Inflammatory macrophage (primary cell): ENCODE measurements at places on chromosomes 7 and 10.

DNA sequence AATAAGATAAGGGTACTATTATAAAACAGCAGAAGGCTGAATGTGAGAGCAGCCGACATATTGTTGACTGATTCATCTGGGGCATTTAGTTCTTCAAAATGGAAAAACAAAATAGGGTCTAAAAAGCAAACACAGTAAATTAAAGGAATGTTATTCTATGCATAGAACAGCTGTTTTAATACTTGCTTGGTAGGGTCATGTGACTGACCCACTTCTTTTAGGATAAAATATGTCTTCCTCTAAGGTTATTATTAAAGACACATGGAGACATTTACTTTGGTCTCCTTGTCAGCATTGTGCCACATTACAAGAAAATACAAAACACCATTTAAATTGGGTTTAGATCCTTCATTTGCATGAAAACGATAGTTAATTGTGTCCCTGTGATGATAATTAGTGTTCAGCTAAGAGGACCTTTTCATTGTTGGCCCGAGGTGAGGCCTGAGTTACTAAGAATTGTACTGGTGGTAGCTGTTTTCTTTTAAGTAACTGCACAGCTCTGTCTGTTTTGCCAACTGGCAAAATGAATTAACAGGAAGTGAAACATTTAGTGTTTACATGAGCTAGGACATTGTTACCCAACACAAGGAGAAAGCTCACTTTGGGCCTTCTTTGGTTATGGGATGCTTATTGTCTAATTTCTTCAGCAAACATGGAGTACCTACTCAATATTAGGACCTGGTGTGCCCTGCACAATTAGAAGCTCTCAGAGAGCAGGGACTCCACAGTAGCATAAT lies 764.4 kb downstream of the LRMDA start:
- peak; percentile 25 for DNase-seq

DNA sequence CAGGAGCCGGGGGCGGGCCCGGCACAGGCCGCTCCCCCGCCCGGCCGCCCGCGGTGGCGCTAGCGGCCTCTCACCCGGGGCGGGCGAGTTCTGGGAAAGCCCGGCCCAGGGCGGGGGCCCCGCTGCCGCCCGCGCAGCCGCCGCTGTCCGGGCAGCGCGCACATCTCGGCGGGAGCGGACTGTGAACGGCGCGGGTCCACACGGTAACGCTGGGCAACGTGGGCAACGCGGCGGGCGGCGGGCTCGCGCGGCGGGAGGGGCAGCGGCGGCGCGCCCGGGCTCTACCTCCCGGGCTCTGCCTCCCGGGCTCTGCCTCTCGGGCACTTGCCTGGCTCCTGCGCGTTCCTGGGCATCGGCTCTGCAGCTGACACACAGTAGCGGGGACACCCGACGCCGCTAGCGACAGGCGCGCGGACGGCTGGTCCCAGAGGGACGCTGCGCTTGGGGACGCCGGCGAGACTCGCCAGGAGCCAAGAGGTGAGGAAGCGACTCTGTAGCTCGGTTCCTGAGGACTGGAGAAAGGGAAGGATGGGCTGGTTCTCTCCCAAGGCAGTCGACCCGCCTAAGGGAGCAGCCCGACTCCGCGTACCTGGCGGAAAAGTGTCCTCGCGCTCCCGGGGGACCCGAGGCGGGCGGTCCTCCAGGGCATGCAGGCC lies at the start of gene PLCE1:
PLCE1 (plus strand) TSS at position 150 of the 656 bp plus-strand sequence. CDS start 37,116 bp downstream, outside the sequence.
- no peak for DNase-seq

DNA sequence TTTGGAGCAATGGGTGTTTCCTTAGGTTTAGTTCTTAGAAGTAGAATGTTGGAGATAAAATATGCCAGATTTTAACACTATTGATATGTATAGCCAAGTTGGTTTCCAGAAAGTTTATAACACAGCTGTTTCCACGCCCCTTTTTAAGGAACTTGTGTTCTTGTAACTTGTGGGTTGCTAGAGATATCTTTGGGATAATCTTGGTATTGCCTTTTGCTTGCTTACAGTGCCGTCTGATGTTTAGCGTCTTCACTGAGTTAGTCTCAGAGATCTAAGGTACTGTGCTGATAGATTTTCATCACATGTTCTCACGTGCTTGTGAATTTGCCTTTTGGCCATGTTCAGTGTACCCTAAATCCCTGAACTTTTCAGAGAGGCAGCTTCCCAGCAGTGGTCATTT lies 12.4 kb downstream of the TMEM248 start:
- no peak for DNase-seq

- DNase-seq = no peak
Observed at GRCh38 chr10:73449113-73449512, 15.8 kb upstream of the MSS51 start.

- DNase-seq = peak; percentile 39
Observed at GRCh38 chr10:110170142-110170971, 37.0 kb upstream of the MXI1 start.

- no peak for DNase-seq
Observed at GRCh38 chr10:79387974-79388850, 40.9 kb downstream of the PPIF start.

- no peak for DNase-seq
Observed at GRCh38 chr10:91215384-91215783, 5.1 kb upstream of the PCGF5 start.

DNA sequence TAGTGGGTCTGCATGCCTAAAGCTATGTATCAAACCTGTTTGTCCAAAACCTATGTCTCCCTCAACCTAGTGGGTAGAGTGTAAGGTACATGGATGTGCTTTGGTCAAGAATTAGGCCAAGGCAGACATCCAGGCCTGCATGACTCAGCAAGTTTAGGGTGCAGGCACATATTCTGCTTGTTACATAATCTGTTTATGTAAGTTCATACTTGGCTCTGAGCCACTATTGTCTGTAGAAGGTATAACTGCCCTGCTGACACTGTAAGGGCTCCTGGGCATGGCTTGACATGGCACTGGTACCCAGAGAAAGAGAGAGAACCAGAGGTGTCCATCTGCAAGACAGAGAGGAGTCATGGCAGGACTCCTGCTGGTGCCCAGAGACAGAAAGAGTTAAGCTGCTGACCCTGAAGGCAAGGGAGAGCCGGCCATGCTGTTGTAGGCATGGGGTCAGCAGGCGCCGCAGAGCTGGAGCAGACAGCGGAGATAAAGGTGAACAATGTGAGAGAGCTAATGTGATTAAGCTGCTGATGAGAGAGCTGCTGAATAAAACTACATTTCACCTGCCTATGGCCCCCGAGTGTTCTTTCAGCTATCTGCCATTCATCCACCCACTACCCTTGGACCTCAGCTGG lies 118.5 kb upstream of the TMEM106B start:
- no peak for DNase-seq

GRCh38 chr7:16753932-16754855 lies 639 bp downstream of the TSPAN13 start:
- DNase-seq = no peak

DNA sequence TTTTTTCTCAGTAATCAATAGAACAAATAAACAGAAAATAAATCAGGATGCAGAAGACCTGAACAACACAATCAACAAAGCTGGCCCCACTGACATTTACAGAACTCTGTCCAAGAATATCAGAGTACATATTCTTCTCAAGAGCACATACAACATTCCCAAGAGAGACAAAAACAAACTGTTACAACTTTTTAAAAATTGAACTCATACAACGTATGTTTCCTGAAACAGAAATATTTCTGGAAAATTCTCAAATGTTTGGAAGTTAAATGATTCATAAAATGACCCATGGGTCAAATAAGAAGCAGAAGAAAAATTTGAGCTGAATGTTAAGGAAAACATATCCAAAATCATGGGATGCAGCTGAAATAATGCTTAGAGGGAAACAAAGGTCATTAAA lies 93.9 kb upstream of the VIPR2 start:
- DNase-seq = no peak

DNA sequence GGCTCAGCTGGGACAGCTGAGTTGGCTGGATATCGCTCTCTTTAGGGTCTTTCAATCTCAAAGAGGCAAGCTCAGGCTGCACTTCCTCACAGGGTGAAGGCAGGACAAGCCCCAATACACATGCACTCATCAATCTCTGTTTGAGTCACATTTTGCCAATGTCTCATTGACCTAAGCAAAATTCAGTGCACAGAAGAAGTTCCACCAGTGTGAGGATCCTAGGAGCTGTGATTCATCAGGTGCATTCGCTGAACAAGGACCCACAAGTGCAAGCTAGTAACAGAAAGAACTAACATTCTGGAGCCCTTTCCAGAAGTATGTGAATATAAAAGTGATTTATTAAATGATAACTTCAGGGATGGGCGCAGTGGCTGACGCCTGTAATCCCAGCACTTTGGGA lies 477.2 kb downstream of the GPAM start:
- DNase-seq = no peak

- DNase-seq = peak; percentile 2
Observed at GRCh38 chr7:18520450-18521235, 25.1 kb downstream of the HDAC9 start.

DNA sequence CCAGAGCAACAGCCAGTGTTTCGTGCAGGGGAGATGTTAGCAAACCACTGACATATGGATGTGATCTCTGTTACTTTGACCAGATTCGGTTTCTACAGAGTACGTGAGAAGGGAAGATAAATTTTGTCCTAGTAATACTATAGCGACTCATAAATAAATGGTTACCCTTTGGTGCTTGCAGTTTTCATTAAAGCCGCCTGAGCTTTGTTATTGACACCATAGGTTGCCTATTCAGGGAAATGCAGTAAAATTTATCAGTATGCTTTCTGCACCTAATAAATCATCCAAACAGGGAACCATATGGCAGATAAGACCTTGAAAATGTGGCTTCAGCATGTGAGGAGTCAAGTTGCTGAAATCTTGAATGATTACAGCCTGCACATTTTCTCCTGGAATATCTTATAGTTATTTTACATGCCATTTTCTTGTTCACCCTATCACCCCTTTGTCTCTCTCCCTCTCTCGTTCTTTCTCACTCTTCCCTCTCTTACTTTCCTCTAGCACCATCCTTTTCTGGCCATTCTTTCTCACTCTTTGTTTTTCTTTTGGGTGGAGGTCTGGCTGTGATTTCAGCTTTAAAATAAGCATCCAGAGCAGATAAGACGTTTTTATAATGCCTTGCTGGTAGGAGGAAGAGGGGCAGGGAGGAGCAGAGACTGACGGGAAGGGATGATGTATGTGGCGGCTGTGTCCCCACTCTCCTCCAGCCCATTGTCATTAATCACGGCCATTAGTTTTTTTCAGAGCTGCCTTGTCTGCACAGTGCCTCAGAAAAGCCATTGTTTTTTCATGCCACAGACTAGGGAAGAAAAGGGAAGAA lies 182.5 kb downstream of the LRMDA start:
- DNase-seq = no peak

DNA sequence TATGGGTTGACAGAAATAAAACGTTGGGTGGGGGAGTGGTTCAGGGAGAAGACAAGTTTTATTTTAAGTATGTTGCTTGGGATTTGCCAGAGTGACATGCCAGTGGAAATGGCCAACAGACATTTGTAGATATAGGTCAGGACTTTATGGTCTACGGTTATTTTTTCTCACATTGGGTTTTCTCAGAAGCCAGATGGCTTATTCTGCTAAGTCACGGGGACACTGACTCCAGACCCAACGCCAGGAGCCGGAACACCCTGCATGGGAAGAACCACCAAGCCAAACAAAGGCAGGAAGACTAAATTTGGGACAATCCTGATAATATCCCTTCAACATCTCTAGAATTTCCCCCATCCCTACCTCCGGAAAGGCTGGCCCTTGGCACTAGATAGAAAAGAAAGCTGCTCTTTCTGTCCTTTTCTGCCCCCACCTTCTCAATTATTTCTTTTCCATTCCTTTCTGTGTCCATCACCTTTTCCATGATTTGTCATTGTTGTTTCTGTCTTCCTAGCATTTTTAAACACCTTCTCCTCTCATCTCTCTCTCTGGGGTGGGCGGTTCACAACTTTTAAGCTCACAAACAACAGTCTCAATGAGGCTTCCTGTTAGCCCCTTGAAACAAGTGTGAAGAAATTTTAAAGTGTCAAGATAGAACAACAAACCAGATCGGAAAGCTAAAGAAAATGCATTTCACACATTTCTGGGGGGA lies 44.7 kb downstream of the TBXAS1 start:
- DNase-seq = no peak

DNA sequence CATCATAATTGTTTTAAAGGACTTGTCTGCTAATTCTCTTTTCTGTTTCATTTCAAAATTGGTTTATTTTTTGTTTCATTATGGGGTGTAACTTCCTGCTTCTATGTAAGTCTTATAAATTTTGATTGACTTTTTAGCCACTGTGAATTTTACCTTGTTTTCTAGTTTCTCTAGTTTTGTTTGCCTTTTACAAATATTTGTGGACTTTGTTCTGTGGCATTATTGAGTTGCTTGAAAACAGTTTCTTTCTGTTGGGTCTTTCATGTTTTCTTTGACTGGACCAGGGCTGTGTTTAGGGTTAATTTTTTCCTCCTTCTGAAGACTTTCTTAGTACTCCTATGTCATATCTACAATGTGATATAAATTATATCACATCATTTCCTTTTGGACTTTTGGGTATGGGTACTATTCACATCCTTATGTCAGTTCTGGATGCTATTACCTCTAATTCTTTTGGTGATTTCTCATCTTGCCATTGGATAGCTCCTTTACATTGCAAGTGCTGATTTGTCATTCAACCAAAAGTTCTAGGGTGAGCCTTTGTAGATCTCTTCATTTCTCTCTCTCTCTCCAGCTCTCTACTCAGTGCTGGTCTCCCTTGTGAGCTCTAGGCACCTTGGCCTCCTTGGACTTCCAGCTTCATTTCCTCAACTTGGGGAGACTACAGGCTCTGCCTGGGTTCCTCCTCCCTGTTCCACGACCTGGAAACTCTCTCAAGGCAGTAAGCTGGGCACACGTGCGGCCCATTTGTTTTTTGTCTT lies 36.9 kb downstream of the MLLT10 start:
- no peak for DNase-seq

GRCh38 chr7:95578299-95578855 lies 17.9 kb downstream of the PDK4 start:
- no peak for DNase-seq

GRCh38 chr10:102629661-102630614 lies 14.3 kb upstream of the TRIM8 start:
- no peak for DNase-seq

DNA sequence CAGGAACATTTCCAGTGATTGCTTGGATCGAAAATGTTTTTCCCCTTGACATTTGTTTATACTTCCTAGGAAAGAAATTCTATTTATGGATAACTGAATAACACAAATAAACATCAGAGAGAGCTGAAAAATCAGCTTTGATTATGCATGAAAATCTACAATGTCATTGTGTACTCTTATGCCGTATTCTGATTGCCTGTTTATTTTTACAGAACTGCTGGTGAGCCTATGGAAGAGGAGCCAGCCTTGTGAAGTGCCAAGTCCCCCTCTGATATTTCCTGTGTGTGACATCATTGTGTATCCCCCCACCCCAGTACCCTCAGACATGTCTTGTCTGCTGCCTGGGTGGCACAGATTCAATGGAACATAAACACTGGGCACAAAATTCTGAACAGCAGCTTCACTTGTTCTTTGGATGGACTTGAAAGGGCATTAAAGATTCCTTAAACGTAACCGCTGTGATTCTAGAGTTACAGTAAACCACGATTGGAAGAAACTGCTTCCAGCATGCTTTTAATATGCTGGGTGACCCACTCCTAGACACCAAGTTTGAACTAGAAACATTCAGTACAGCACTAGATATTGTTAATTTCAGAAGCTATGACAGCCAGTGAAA lies 121.5 kb downstream of the TWIST1 start:
- DNase-seq = no peak
